ENCODE measurements at places on chromosomes 5 and 9.

DNA sequence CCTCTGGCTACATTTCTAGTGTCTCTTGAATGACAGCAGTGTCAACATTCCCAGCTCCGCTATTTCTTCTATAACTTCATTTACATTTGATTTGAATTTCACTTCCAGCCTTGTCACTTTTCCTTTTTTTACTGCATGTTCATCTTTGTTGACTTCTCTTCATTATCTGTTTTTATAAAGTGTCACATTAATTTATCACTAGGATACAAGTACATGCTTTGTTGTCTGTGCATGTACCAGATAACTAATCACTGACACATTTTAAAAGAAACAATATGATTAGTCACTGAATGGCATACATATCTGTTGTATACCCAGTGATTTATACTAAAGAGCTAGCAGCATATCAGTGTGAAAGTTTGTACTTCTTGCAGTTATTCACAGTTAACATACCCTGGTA lies 29.1 kb downstream of the ARSK start:
- no peak for DNase-seq

- no peak for DNase-seq
These were observed 29.8 kb upstream of the SLC6A3 start for GRCh38 chr5:1474866-1475543.

GRCh38 chr9:114256827-114257328 lies 66.0 kb upstream of the ORM1 start:
- DNase-seq = no peak

DNA sequence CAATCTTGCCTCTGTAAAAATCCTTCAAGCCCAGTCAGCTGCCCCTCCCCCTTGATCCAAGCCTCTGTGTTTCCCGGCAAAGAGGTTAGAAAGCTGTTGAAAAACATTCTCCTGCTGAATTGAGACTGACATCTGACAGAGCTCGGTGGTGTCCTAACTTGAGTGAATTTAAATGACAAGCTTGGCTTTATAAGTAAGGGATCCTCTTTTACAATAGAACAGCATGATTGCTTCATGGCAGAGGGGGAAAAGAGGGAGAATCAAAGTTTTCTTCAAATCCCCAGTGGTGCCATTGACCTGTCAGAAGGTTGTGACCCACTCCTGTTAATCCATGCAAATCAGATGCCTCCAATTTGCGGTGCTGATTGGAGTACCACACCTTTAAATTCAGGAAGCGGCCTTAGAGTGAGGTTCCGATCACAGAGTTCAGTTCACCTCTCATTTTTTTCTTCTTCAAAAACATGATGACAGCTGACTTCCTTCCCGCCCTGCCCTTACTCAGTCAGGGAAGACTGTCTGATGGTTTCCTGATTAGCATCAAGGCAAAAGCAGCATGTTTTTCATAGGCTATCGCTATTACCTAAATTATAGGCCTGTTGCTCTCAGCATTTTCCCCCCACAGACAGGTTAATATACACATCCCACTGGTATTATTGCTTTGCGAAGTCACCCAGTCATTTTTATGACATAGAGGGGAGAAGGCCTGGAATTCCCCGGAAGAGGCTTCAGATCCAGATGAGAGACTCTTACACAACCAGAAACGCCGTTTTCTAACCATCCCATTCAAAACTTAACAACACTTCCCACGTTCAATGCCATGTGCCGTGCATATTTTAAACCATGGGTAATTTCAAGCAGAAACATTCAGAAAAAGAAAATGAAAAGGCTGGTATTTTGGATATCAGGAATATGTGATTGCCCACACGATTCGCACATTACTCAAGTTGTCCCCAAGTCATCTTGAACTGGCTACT lies 141.4 kb downstream of the EBF1 start:
- DNase-seq = no peak

DNA sequence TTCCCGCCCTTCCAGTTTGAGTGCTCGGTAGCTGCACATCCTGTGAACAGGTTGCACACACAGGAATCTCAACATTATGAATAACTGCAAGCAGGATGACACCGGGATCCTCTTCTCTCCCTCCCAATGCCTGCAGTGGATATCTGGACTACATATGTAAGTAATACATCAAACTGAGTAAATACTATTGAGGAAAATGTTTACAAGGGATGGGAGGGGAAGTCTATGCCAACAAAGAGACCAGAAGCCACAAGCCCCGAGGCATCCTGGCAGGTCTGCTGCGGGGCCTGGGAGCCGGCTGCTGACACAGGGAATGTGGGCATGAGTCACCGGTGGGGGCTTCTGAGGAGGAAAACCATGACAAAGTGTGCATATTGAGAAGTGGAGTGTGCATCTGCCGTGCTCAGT lies 8.6 kb upstream of the ANKRD33B start:
- DNase-seq = peak; percentile 48

DNA sequence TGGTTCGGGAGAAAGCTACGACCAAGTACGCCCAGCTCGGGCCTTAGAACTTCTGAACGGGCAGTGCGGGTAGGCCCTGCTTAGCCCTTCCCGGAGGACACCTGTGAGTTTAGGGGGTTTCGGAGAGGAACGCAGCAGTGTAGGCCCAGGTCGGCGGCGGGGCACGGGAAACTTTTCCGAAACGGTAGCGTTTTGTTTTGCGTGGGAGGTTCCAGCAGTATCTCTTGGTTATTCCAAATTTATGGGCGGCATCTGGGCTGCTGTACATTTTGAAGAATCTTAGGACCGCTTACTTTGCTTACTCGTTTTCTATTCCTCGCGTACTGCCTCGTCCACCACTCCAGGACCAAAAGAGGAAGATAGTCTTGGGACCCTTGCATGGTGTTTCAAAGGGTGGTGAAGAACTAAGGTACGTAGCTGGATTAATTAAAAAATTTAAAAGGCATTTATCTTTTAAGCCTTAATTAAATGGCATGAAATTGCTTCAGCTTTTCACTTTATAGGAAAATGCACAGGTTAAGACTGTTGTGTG lies 492 bp downstream of the TENT2 start:
- DNase-seq = no peak

DNA sequence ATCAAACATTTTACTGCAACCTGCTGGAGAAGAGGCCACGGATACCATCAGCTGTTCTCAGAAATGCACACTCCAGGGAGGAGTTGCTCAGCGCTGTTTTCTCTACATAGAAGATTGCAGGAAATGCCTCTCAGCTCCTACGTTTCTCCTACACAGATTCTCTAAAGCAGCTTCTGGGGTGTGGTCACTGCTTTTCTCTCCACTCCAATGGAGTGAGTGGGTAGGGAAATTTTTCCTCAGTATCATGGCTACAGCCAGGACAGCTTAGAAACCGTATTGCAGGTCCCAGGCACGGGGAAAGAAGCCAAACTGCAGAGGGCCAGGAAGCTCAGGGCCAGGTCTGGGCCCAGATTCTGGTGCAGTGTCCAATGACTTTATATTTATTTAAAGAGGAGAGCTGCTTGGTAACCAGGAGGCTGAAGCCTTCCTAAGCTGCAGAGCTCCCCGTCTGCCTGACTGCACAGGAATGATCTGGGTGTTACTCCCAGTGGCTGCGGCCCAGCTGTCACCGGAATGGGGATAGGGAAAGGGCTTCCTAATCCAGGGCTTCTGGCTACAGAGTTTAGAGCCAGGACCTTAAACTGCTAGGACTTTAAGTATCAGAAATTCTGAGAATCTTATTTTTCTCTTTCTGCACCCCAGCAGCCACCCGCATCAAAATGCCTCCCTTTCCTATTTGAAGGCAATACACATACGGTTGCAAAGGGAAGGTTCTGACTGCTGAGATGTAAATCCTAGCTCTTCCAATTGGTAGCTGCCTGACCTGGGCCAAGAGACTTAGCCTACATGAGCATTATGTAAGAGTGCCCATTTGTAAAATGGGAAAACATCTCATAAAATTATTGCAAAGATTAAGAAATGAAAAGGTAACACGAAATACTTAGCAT lies 1.4 kb upstream of the SPTAN1 start:
- no peak for DNase-seq

Measured in SW 1271 (cell line).